ENCODE measurements at places on chromosomes 2 and 18. TPM values are rescaled to one million over a fixed set of nuclear protein-coding genes. Genes with fewer than 3 reads are reported as not detected.

- DNase-seq: no peak
- H3K27ac ChIP-seq: no peak overlapping the region
- no peaks in the 10 kb centered on the region for H3K4me1 ChIP-seq
- H3K27me3 ChIP-seq: no peaks in the 10 kb centered on the region
These were observed 479.4 kb upstream of the TCF4 start for GRCh38 chr18:56067214-56067894.

GRCh38 chr18:36856815-36857214 lies 27.9 kb downstream of the KIAA1328 start:
- no peak overlapping the region for H3K4me3 ChIP-seq
- H3K27ac ChIP-seq: no peak overlapping the region
- H3K36me3 ChIP-seq: peaks cover 28% of the 10 kb centered on the region
- no peaks in the 10 kb centered on the region for H3K4me1 ChIP-seq

DNA sequence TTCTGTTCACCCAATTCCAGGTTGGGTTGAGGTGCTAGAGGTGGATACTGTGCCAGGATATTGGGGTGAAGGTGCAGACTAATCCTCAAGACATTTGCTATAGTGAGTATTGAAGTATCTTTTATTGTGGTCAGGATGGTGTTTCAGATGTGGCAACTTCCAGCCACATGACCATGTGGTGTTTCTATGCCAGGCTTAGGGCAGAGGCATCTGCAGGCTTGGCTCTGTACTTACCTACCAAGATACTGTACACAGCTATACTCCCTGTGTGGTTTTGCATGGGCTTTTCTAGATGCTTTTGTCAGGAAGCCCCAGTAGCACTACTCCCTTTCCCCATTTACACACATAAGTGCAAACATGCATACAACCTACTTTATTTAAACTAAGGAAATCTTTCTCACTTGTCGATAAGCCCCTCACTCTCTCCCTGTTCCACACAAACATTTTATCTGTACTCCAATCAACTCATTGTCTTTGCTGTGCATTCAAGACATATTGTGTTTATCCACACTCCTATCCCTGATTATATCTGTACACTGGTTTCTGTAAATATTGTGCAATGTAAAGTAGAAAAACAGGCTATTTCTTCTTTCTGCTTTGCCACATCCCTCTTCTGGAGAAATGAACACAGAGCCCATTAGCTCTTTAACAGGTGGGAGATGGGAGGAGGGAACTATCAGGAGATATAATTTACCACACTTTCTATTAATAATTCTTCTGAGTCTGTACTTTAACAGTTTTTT lies 12.3 kb downstream of the ARL6IP6 start:
- peaks cover 18% of the 10 kb centered on the region for H3K4me1 ChIP-seq
- H3K4me3 ChIP-seq: no peak overlapping the region
- H3K36me3 ChIP-seq: peaks cover 2% of the 10 kb centered on the region
- no peak overlapping the region for H3K27ac ChIP-seq
- no peaks in the 10 kb centered on the region for H3K27me3 ChIP-seq

- no peak overlapping the region for H3K27ac ChIP-seq
- H3K4me3 ChIP-seq: no peak overlapping the region
- no peaks in the 10 kb centered on the region for H3K36me3 ChIP-seq
- DNase-seq: no peak
- no peaks in the 10 kb centered on the region for H3K27me3 ChIP-seq
- H3K4me1 ChIP-seq: no peaks in the 10 kb centered on the region
These were observed 277.0 kb upstream of the RAB12 start for GRCh38 chr18:8332286-8332685.

GRCh38 chr2:151305129-151305691 lies 15.7 kb upstream of the NMI start:
- no peak overlapping the region for H3K4me3 ChIP-seq
- no peaks in the 10 kb centered on the region for H3K36me3 ChIP-seq
- no peak for DNase-seq
- H3K4me1 ChIP-seq: no peaks in the 10 kb centered on the region
- peaks cover 4% of the 10 kb centered on the region for H3K27me3 ChIP-seq
- no peak overlapping the region for H3K27ac ChIP-seq

GRCh38 chr2:240768216-240768615 lies 51.8 kb downstream of the KIF1A start:
- no peak for DNase-seq
- no peaks in the 10 kb centered on the region for H3K27me3 ChIP-seq
- no peak overlapping the region for H3K4me3 ChIP-seq
- H3K36me3 ChIP-seq: no peaks in the 10 kb centered on the region
- no peaks in the 10 kb centered on the region for H3K4me1 ChIP-seq

- H3K36me3 ChIP-seq: no peaks in the 10 kb centered on the region
- H3K27me3 ChIP-seq: no peaks in the 10 kb centered on the region
- H3K4me3 ChIP-seq: no peak overlapping the region
- no peaks in the 10 kb centered on the region for H3K4me1 ChIP-seq
- no peak overlapping the region for H3K27ac ChIP-seq
These were observed 304.6 kb upstream of the FAM98A start for GRCh38 chr2:33903701-33904100.

Gene CFC1
- not detected for total RNA-seq

All from activated naive CD4-positive, alpha-beta T cell treated with anti-CD3 and anti-CD28 coated beads for 36 hours (primary cell).